NCI-H2029 (cell line): ENCODE measurements at places on chromosomes 12 and 14.

- DNase-seq: no peak
Measured at GRCh38 chr12:76234741-76235140, 113.5 kb downstream of the BBS10 start.

DNA sequence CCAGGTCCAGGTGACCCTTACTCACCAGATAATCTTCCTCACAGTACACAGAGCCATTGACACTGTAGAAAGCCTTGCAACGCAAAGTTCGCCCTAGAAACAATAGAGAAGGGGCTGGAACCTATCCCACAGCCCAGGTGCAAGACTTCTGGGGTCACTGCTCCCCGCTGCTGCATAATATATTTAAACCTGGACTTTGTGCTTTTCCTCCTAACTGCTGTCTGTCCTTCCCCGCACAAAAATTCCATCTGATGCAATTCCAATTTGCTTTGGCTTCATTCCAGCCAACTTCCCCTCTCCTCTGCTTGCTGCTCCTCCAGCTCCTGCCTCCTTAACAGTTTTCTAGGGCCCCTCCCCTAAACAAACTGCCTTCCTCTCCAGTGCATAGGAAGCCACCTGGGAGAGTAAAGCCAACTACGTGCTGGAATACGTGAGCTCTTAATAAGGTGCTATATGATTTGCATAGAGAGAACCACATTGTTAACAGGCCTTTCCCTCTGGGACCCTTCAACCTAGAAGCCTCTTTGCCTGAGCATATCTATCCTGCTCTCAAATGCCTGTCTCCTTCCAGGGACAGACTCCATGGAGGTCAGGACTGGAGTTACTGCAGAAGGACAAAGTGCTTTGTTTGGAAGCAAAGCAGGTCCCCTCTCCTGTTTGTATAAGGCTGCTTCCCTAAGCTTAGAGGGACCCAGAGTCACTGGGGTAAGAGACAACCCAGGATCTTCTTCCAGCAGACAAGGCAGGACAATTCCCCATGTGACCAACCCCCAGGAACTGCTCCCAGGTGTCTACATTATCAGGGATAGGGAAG is 5.5 kb downstream of the AJUBA start:
- DNase-seq: peak; percentile 63

- peak; percentile 14 for DNase-seq
Measured at GRCh38 chr14:50225974-50226297, 5.4 kb downstream of the SOS2 start.

GRCh38 chr14:105944632-105945610 is 418.5 kb downstream of the TMEM121 start:
- DNase-seq: peak; percentile 23

GRCh38 chr14:20387576-20387975 is 25.7 kb downstream of the TEP1 start:
- DNase-seq: no peak

- no peak for DNase-seq
Measured at GRCh38 chr14:89927186-89927865, 27.2 kb downstream of the EFCAB11 start.
